ENCODE measurements at places on chromosomes 13 and 19. TPM values are rescaled to one million over a fixed set of nuclear protein-coding genes. Genes with fewer than 3 reads are reported as not detected.

The GPR108 gene
- total RNA-seq, result 45.2 TPM

The FAM124A gene
- total RNA-seq, result 1.4 TPM

The B3GNT8 gene
- 2.3 TPM for total RNA-seq

The ARMC6 gene
- total RNA-seq, result 51.1 TPM

The GIPR gene
- total RNA-seq, result 0.52 TPM

The CNMD gene
- not detected for total RNA-seq

The DLL3 gene
- 0.23 TPM for total RNA-seq

The MIER2 gene
- total RNA-seq, result 36.2 TPM

All from smooth muscle cell of the pulmonary artery (primary cell).